Neural progenitor cell (in vitro differentiated cells): ENCODE measurements at places on chromosomes 4 and X.

- no peak for DNase-seq
These were observed 150.1 kb downstream of the AR start for GRCh38 chrX:67693928-67694327.

- DNase-seq = peak; percentile 30
These were observed 178.8 kb downstream of the SNCA start for GRCh38 chr4:89657931-89658700.

DNA sequence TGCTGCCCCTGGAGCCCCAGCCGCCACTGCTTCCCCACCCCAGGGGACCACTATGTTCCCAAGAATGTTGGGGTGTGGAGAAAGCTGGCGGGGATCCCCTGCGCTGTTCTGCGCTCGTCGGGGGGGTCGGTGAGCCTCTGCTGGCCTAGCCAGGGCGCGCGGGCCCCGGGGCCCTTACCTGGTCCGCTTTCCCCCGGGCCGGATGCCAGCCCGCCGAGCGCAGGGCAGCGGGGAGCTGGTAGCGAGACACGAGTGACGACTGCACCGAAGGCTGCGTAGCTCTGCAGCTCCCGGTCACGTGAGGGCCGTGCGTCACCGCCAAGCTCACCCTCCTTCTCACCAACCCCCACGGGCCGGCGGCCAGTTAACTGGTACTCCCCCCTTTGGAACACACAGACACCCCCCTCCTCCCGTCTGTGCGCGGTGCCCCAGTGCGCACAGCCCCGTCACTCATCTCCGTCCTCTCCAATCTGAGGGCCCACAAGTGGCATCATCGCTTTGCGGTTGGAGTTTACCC, at the start of gene BEX1:
Gene BEX1 (minus strand): TSS at position 254 of the 517 bp plus-strand sequence. CDS start 897 bp downstream, outside the sequence.
- peak; percentile 73 for DNase-seq

- DNase-seq = no peak
These were observed 6.8 kb upstream of the CISD2 start for GRCh38 chr4:102862016-102862415.

GRCh38 chrX:129262912-129263311, 260.4 kb downstream of the SMARCA1 start:
- DNase-seq = no peak

DNA sequence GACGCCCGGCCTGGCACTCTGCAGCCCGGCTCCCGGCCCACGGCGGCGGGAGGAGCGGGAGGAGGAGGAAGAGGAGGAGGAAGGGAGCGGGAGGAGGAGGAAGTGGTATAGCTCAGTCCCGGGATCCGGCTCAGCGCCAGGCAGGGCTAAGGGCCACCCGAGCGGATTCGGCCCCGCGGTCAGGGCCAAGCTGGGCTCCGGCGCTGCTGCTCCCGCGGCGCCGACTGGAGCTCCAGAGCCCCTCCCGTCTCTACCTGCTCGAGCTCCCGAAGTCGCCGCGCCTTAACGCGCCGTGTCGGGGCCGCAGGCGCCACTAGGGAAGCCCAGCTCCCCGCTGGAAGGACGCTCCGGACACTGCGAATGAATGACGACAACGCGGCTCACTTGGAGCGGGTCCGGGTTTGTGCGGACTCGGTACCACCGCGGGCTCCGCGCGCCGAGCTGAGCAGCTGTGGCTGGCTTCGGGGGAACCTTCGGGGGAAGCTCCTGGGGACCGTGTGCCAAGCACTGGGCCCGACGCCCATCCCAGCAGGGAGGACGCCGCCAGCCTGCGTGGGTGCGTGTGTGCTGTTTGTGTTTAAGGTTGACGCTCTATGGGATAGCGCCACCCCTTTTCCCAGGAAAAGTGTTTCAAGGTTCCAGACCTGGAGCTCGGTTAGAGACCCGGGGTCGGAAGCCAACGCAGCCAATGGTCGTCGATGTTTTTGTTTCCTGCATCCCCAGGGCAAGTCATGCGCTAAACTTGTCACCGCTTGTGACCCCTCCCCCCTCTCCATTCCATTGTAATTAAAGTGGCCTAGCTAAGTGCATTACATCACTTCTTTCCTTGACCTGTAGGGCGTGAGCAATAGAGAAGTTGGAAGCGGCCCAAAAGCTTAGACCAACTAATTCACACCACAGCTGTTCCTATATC, at the start of gene TBC1D9:
Gene TBC1D9 (minus strand): TSS at position 67 of the 913 bp plus-strand sequence. CDS start 340 bp downstream, outside the sequence.
- DNase-seq = peak; percentile 94

GRCh38 chr4:88012647-88013046, 5.2 kb downstream of the PKD2 start:
- no peak for DNase-seq

- DNase-seq = no peak
These were observed 71.9 kb downstream of the PDLIM5 start for GRCh38 chr4:94523617-94524016.

DNA sequence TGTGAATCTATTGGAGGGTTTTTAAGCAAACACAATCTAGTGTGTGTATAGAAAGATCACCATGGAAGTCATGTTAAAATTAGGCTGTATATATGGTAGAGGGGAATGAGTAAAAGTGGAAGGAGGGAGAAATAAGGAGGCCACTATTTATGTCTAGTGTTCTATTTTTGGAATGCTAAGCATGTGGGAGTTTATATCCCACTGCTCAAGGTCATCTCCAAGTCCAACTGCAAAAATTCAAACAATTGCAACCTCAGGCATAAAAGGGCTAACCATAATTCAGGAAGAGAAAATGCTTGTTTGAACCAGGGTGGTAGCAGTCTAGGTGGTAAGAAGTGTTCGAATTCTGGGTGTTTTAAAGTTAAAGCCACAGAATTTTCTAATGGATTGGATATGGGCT, 39.2 kb downstream of the SERPINA7 start:
- DNase-seq = no peak

- DNase-seq = no peak
These were observed 45.2 kb downstream of the FAM53A start for GRCh38 chr4:1638873-1639272.

DNA sequence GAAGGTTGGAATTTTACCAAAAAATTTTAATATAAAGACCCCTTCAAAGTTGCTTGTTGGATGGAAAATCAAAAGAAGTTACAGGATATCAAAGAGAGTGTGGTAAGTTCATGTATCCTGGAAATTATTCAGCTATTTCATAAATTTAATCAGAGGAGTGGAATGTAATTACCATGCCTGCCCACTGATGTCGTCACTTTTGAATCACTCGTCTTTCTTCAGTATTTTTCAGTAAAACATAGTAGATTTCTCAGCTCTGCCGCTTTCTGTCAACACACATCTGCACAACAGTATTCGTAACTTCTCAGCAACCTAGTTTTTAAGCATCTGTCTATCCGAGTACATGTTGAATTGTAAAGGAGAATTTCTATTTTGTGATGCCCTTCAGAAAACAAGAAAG, 2163.0 kb upstream of the AGA start:
- no peak for DNase-seq

- DNase-seq = no peak
These were observed 23.7 kb upstream of the MSANTD1 start for GRCh38 chr4:3225071-3225850.

- peak; percentile 74 for DNase-seq
These were observed at the start of gene GPR173 for GRCh38 chrX:53048169-53049126. Gene GPR173 (plus strand): TSS chrX:53048789. CDS start chrX:53076622, 27,833 bp downstream.

GRCh38 chr4:17448689-17449088, 63.2 kb downstream of the QDPR start:
- DNase-seq = no peak

GRCh38 chr4:139593091-139593564, 37.1 kb upstream of the SETD7 start:
- no peak for DNase-seq
